ENCODE measurements at places on chromosomes 3 and 15.

DNA sequence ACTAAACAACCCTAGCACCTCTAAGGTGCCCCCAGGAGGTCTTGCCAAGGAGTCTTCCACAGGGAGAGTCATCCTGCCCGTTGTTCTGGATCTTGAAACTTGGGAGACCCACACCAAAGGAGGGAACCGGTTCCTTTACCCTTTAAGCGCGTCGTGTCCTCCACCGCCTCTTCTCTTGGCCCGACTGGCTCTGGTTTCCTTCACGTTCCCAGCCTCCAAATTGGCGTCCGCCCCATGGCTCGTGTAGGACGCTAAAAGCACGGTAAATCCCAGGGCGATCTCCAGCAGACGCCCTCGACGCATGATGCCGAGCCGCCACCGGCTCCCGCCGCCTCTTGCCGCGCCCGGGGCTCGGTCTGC is 1.1 kb downstream of the FBN1 start:
- DNase-seq, result no peak

DNA sequence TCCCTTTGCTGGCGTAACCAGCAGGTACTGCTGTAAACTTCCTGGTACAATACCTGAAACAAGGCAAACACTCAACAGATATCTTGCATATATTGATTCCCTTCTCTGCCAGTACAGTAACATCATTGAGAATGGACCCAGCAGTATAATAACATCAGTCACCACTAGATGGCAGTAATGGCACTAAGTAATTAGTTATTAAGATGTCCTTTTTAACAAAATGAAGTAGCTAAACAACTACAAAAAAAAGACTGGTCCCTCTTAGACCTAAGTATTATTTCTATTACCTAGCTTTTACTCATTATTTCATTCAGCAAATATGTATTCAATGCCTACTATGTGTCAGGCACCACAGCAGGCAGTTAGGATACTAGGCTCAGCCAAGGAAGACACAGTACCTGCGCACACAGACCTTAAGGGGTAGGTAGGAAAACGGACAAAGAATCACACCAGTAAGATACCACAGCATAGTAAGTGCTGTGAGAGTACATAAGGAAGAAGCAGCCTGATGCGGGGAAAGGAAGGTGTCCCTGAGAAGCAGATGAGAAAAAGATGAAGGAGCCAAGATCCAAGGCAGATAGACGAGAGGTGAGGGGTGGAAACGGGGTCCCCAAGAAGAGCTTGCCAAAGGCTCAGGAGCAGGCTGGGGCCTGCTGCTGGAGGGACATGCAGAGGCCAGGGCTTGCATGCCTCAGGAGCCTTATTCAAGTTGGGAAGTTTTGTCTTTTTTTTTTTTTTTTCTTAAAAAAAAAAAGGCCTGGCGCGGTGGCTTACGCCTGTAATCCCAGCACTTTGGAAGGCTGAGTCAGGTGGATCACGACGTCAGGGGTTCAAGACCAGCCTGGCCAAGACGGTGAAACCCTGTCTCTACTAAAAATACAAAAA is 102.7 kb upstream of the CHD2 start:
- DNase-seq, result no peak

DNA sequence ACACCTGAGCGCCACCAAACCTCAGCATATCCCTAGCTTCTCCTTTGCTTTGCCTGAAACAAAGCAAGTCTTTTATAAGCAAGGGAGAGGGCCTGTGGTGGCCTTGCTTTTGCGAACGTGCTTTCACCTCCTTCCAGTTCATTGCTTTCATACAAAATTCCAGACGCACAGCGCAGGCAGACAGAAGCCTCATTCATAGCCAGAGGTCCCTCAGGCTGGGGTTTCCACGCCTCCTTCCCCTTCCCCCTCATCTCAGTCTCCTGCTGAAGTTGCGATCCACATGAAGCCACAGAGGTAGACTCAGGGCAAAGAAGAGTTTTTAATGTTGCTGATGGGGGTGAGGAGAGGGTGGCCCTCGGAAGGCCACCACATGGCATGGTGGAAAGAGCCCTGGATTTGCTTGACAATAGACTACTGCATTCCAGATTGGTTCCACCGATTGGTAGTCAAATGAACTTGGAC is 59.4 kb upstream of the FLNB start:
- no peak for DNase-seq

GRCh38 chr15:39657668-39658067 is 76.8 kb downstream of the THBS1 start:
- no peak for DNase-seq

- no peak for DNase-seq
Observed at GRCh38 chr15:83462953-83463433, 15.9 kb downstream of the SH3GL3 start.

DNA sequence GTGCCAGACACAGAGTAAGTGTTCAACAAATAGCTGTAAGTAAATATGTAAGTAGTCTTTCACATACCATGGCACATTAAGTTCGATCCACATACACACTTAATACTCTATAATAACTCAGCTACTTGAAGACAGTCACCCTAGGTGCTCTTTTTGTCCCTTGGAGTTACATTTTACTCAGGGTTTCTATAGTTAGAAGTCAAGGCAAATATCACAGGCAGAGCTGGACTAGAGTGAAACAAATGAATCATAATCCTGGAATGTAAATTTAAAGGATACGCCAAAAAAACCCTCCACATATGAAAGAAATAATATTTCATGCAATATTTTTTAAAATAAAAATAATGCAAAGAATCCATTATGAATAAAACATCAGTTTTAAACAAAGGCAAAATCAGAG is 461.8 kb downstream of the MAGI1 start:
- DNase-seq, result no peak

DNA sequence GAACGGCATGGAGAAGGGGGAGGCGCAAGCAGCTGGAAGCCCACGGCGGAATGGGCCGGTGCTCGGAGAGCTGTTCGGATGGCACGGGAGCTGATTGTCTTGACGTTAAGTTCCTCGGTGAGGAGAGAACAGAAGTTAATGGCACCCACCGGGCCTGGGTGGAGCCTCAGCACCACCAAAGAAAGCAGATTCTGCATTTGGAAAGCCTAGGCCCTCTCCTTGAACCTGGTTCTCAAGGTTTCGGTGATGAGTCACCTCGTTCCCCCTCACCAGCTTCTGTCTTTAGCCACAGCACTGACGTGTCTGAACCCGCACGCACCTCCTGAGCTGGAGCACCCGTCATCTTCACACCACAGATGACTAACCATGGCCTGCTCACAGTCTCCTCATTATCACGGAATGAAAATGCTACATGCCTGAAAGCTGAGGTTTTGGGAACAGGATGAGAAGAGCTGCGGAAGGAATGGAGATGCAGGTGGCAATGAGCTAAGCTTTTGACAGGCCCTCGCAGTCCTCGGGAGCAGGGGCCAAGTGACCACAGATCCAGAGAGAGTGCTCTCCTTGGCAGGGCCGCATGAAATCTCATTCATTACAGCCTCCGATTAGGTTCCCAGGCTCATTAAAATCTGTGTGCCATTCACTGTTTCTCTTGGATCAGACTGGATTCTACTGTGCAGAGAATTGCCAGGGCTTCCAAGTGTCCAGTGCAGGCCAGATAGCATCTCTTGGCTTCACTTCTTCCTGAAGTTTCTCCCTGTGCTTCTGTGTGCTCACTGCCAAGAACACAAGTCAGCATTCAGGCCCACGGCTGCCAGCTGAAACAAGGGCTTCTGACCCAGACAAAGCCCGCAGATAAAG is 96.3 kb upstream of the DLG1 start:
- DNase-seq, result no peak

GRCh38 chr3:22244761-22245521 is 493.9 kb upstream of the ZNF385D start:
- no peak for DNase-seq

DNA sequence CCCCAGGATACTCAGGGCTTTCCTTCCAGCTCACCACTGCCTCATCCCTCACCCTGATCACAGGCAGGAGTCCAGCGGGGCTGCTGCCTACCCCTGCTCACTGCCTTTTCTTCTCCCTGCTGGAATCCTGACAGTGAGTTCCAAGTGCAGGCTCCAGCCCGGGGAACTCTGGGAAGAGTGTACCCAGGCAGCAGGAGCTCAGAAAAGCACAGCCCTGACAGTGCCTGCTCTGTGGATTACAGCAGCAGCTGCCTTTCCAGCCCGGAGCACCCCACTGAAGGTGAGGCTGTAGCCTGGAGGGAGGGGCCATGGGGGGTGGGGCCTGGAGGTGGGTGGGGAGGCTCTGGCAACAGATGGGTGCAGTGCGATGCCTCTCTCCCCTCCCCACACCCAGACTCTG is 6.1 kb upstream of the JMJD7 start:
- no peak for DNase-seq

DNA sequence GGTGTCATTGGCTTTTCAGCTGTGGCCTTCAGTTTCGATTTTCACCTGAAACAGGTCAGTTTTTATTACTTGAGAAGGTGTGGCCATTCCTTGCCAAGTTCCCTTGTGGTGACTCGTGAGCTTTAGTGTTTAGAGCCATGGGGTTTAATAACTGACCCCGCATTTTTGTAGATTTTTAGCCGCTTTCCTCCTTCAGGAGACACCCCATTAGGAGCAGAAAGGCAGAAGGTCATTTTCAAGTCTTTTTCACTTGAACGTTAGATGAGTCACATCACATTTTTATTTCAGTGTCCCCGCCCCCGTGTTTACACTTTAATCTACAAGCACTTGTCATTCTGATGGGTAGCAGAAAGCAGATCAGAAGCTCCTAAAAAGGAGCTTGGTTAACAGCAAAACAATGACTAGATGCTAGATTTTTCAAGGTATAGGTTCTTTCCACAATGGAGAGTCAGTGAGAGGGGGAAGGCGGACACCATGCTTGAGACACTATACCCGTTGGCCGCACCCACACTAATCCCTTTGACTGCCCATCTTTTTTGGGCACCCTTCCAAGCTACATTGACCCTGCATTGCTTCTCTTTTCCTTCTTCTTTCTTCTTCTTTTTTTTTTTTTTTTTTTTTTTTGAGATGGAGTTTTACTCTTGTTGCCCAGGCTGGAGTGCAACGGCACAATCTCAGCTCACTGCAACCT is 132.7 kb downstream of the GHSR start:
- no peak for DNase-seq

DNA sequence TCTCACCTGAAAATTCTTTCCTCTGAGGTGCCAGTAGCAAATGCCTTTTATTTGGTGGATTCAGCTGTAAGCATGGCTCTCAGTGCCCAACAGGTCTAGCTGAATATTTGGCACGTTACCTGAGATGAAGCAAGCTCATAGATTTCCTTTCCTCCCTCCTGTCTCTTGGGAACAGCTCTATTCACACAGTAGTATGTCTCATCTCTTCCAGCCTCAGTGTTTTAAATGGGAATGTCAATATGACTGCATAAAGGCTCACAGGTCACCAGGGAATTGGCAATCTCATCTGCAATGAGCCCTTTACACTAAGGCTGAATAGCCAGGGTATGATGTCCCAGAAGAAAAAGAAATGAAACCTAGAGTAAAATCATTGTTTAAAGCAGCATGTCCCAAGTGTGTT is 733.5 kb downstream of the NTRK3 start:
- no peak for DNase-seq

DNA sequence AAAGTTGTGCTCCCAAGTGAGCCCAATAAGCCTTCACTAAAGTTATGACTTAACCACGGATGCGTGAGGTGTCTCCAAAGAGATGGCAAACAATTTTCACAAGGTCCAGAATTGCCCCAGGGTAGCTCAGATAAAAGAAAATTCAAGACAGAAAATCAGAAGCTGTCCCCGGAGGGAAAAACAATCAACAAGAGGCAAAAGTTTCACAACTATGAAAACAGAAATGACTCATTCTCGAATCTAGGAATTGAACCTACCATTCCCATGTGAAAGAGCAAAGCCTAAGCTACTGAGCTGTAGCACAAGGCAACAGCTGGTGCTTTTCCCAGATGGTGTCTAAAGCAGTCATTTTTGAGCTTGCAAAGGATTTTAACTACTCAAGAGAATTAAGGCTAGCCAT is 33.5 kb upstream of the MKRN3 start:
- no peak for DNase-seq

DNA sequence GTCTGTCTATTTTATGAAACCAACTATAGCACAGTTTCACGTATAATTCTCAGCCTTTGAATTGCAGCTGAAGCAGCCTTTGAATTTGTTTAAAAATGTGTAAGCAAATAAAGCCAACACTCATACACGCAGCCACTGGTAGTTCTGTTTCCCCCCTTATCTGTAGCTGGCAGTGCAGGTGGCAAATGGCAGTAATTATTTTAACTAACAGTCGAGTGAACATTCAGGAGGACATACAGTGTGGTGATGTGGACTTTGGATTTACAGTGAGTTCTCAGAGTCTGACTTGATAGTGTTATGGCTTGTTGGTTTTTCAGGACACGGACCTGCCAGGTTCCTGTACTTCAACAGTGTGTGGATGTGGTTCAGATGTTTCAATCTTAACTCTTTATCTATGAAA is 64.0 kb upstream of the SKOR1 start:
- no peak for DNase-seq

DNA sequence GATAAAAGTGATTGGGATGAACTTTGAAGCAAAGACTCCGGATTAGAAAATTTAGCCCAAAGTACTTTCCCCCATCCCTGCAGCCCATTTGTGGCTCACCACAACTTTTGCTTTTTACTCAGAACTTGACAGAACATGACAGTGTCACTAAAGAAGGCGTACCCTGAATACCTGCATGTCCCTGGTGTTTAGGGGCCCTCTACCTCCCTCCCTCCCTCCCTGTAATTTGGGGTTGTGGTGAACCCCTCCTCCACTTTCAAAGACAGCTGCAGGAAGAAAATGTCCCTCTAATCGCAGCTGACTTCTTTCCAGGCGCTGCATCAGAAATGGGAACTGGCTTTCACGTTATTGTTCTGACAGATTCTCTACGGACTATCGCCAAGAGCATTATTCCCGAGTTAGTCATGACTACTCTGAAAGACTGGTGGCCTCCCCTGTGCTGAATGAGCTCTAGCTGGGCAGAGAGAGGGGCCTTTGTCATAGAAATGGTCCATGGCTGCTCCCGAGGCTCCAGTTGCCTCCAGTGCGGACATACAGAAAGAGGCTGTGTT is 93.2 kb upstream of the ARHGEF3 start:
- DNase-seq, result no peak

- DNase-seq, result no peak
Observed at GRCh38 chr15:54687628-54688027, 509.1 kb downstream of the RSL24D1 start.

- DNase-seq, result no peak
Observed at GRCh38 chr3:154224366-154224765, 99.9 kb downstream of the DHX36 start.

DNA sequence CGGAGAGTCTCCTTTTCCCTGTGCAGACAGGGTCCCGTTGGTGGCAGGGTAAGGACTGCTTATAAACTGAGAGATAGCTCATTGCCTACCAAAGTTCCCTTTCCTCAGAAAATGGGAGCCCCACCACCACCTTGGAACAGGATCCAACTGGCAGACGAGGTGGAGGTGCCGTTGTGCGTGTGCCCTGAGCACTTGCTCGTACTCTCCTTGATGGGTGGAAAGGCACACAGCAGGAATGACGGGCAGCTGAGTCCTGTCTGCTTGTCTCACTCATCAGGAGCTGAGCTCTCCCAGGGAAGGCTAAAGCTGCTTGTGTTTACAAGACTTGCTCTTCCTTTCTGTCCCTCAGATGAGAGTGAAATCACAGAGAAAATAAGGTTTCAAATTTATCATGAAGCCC is 60.7 kb downstream of the B3GNT5 start:
- DNase-seq, result no peak
